Retinal pigment epithelial cell (primary cell): ENCODE measurements at places on chromosomes 5 and 9.

DNA sequence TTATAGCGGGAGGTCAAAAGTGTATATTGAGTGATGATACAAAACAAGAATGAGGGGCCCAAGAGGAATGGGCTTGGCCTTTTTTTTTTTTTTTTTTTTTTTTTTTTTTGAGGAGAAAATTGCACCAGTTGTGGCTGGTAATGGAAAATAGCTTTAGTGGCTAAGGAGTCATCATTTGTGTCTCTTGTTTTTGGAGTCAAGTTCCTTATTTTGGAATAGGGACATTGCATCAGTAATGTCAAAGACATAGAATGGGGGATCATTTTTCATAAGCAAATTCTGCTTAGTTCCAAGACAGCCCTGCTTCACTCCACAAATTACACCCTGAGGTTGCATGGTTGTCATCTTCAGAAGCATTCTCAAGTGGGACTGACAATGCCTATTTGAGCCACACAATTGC, 137.4 kb downstream of the STK32A start:
- no peak for DNase-seq

DNA sequence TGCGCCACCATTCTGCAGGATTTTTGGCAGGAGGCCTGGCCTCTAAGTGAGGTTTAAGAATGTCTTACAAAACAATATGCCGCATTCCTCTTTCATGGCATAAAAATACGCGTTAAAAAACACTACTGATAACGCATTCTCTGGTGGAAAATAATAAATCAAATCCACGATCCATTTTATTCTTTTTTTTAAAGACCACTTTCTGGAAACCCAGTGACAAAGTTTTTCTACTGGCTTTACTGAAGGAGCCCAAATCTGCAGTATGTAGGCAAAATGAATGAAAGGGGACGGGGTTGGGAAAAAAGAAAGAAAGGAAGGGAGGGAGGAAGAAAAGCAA, 2.0 kb downstream of the SV2C start:
- no peak for DNase-seq

GRCh38 chr9:24793787-24794186, 248.1 kb upstream of the IZUMO3 start:
- DNase-seq, result no peak

GRCh38 chr5:149837680-149838269, 106.8 kb downstream of the PDE6A start:
- DNase-seq, result no peak

DNA sequence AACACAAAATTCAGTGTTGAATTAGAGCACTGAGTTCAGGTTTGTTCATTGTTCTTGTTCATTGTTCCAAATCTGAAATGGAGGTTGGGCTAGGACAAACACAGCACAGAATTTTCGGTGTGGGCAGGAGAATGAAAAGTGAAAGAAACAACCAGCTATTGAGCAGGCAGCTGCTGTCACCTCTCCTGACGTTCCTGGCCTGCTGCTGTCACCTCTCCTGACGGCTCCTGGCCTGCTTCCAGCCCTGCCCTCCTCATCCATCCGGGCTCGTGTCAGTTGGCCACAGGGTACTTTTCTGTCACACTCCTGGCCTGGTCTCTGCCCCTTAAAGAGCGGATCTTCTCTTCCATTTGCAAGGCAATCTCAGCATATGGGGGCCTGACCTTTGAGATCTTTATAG, 45.2 kb upstream of the CKMT2 start:
- DNase-seq, result no peak

DNA sequence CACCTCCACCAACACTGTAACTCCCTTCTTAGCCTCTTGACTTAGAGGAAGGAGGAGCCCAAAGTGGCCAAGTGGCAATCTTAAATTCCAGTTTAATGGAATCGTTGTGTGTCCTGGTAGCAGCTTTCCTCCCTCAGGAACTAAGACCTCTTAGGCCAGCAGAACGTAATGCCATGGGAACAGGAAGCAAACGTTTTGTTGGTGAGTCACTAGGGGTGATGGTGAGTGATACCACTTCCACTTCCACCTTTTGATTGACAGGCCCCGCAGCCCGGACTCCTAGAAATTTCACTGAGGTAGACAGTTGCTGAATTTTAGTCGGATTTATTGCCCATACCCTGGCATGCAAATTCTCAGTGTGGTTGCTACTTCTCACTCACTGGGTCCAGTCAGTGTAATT, 94.2 kb upstream of the FBN2 start:
- no peak for DNase-seq

DNA sequence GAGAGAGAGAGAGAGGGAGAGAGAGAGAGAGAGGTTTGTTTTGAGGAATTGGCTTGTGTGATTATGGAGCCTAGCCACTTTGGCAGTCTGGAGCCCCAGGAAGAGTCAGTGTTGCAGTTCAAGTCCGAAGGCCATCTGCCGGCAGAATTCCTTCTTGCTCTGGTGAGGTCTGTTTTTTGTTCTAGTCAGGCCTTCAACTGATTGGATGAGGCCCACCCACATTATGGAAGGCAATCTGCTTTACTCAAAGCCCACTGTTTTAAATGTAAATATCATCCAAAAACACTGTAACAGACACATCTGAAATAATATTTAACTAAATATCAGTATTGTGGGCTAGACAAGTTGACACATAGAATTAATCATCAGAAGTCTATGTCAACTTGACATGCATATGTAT, 11.4 kb upstream of the GRM6 start:
- no peak for DNase-seq

DNA sequence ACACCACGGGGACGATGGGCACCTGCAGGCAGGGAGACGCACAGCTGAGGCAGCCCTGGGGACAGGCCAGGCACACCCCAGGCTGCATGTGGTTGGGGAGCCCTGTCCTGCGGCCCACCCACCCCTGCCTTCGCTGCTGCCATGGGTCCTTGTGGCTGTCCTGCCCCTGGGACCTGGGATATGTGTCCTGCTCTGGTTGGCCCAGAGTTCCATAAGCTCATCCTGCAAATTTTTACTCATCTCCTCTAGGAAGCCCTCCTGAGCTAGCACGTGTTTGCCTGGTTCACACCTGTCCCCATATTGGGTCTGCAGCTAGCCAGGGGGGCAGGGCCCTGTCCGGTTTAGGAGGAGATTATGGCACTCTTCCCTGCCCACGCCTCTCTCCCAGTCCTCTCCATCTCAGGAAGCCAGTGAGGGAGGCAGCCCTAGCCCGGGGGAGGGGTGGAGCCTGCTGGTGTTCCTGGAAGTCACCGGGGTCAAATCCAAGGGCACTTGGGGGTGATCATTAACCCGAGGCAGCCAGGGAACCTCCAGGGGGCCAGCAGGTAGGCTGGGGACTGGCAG, 12.2 kb downstream of the EGFL7 start:
- no peak for DNase-seq

DNA sequence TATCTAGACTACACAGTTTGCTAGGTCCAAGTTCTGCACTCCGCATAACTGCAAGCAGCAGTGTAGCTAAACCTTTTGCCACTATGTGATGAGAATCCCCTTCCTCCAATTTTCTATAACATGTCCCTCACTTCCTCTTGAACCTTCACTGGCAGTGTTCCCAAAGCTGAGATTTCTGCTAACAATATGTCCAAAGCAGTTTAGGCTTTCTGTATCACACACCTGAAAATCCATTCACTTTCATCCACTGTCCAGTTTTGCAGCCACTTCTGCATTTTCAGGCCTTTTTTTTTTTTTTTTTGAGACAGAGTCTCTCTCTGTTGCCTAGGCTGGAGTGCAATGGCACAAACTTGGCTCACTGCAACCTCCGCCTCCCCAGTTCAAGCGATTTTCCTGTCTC, 111.1 kb downstream of the GADD45G start:
- DNase-seq, result no peak

GRCh38 chr9:93592643-93593021, 16.2 kb downstream of the PHF2 start:
- no peak for DNase-seq

DNA sequence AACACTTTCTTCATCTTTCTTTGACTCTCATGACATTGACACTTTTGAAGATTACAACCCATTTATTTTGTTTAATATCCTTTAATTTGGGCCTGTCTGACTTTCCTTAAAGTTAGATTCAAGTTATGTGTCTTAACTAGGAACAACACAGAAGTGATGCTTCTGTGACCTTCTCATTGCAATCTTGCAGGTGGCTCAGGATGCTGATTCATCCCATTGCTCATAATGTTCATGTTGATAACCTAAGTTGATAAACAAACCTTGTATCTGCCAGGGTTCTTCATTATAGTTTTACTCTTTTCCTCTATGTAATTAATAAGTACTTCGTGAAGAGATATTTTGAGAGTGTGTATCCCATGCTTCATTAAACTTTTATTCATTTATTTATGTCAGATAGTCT, 107.2 kb upstream of the SHB start:
- DNase-seq, result no peak

GRCh38 chr5:43000111-43000840, 39.8 kb downstream of the ANXA2R start:
- no peak for DNase-seq

DNA sequence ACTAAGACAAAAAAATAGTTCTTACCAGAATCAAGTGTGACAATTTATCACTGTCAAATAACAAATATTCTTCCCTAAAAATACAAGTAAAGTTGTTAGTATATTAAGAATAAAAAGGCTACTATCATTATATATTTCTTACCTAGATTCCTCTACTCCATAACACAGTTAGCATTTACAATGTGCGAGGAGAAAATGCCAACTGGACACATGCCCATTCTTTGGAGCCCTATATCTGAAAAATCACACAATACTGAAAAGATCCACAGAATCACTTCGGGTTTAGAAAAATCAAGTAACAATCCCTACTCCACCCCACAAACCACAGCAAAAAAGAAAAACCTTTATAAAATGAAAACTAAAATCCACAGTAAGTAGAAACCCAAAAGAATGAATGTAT, 70.9 kb downstream of the PKD2L2 start:
- DNase-seq, result no peak

GRCh38 chr9:98287384-98287783, 31.9 kb upstream of the TBC1D2 start:
- no peak for DNase-seq
